ENCODE measurements at places on chromosomes 3 and 15. TPM values are rescaled to one million over a fixed set of nuclear protein-coding genes. Genes with fewer than 3 reads are reported as not detected.

DNA sequence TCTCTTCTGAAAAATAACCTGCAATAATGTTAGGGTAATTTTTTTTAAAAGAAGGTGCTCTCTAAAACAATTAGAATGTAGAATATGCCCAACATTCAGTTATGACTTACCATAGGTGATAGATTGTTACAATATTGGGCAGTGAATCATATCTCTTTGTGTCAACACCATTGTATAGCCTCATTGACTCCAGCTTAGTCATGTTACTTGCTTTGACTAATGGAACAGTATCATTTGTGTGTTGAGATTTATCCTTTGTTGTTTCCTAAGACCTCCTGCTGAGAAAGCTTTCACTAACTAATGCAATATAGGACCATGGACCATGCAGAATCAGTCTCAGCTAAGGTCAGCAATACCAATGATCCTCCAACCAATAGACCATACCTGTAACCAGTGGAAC is 1106.4 kb downstream of the SI start:
- DNase-seq = no peak

GRCh38 chr3:85710490-85710889 is 751.7 kb downstream of the CADM2 start:
- DNase-seq = no peak

DNA sequence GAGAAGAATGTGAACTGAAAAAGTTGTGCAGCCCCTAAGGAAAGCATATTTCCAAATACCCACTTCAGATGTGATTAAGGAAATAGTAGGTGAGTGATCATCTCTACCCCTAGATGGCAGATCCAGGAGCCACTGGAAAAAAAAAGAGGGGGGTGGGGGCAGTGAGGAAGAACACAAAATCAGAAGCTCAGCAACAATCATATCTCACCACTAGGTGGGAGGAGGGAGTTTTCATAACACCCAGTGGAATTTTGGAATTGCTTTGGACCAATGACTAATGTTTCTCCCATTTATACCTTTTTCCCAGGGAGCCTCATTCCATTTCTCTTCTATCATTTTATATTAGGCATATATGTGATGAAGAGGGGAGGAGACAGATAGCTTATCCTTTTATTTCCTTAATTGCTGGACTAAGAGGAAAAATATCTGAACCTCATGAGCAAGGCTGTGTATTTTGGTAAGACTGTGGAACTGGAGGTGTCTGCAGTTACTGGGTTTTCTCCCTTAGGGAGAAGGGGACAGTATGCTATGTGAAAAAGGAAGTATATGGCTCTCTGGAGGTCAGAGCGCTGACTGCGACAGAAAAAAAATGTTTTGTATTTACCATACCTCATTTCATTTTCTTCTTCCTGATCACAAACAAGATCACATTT is 363.4 kb downstream of the GAP43 start:
- DNase-seq = no peak

- DNase-seq = no peak
Observed at GRCh38 chr3:186440891-186441290, 78.9 kb upstream of the DGKG start.

DNA sequence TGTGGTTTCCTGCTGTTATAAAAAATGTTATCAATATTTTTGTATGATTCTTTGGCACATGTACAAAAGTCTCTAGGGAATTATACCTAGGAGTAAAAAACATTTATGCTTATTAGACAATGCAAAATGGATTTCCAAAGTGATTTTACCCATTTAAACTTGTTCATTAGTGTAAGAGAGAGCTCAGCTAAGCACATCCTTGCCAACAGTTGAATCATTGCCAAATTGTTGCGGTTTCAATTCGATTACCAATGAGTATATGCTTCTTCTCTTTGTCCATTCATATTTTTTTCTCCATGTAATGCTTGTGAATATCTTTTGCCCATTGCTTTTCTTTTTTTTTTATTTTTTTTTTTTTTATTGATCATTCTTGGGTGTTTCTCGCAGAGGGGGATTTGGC is 17.2 kb downstream of the CASR start:
- no peak for DNase-seq

- no peak for DNase-seq
Observed at GRCh38 chr3:112351823-112352222, 18.9 kb downstream of the CD200 start.

GRCh38 chr15:22960556-22960955 is 19.6 kb downstream of the CYFIP1 start:
- no peak for DNase-seq

DNA sequence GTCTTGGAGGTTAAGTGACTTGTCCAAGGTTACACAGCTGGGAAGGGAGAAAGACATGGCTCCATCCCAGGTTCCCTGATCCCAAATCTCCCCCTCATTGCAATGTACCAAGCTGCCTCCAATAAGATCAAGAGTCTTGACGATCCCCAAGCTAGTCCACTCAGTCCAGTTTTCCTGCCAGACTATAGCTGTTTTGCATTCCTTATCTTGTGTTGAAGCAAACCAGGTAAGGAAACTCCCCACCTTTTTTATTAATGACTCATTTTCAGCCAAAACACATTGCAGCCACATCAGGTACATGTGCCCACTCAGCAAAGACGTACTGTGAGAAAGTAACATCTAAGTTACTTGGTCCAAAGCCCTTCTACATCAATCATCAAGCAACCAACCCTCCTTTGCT is 41.9 kb downstream of the LIPC start:
- no peak for DNase-seq

DNA sequence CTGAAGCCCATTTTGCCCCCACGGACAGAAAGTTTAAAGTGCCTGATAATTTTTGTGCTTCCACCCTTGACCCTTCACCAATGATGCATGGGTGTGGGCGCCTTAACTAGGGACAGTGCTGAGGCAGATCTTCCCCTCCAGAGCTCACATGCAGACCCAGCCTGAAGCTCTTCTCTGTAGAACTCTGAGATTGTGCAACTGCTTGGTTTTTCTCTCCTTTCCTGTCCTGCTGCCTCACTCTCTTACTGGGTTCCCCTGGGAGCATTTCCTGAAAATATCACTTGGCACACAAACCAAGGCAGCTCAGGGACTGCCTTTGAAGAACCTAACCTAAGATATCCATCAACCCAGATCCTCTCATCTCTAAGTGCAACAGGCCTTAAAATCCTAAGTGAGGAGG is 220.3 kb upstream of the STT3B start:
- no peak for DNase-seq

DNA sequence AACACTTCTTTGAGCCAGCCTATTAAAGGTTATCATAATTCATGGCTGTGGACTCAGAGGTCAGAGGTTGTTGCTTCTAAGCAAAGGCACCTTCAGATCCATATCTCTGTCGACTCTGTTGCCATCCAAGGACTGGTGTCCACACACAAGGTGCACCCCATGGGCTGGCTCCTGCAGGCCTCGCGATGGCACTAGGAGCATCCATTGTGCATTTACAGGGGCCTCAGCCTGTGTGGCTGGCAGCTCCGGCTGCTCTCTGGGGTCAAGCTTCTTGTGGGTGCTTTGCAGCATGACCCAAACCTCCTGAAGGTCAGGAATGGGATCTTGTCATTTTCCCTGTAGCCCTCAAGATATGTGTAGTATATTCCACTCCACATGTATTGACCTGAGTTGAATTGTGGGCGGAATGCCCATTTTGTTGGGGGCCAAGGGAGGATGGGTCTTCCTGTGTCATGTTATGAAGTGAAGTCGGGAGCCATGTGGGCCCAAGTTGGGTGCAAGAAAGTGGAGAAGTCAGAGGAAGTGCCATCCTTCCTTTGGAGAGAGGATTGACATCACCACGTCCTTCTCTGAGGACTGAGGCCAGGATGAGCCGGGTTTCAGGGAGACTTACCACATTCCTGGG is 43.9 kb downstream of the CHDH start:
- DNase-seq = no peak

- no peak for DNase-seq
Observed at GRCh38 chr15:53059273-53060043, 269.3 kb upstream of the ONECUT1 start.

Gene EOMES
- 6.9 TPM for total RNA-seq

Gene GOLGA8J
- not detected for total RNA-seq

Gene ACY1
- total RNA-seq = 3.3 TPM

Gene WDR82
- 151 TPM for total RNA-seq

Gene TMEM108
- total RNA-seq = 18.3 TPM

Gene ST8SIA2
- total RNA-seq = 56.3 TPM

Gene PLA1A
- 0.41 TPM for total RNA-seq

Gene KLHL6
- total RNA-seq = 0.41 TPM

- DNase-seq = peak; percentile 40
Observed at GRCh38 chr3:160755776-160756304, at the start of gene PPM1L. Gene PPM1L, plus strand, starts transcription at chr3:160756231.

Gene GPR149
- total RNA-seq = 7.7 TPM

Gene NUTM1
- under 0.01 TPM for total RNA-seq

DNA sequence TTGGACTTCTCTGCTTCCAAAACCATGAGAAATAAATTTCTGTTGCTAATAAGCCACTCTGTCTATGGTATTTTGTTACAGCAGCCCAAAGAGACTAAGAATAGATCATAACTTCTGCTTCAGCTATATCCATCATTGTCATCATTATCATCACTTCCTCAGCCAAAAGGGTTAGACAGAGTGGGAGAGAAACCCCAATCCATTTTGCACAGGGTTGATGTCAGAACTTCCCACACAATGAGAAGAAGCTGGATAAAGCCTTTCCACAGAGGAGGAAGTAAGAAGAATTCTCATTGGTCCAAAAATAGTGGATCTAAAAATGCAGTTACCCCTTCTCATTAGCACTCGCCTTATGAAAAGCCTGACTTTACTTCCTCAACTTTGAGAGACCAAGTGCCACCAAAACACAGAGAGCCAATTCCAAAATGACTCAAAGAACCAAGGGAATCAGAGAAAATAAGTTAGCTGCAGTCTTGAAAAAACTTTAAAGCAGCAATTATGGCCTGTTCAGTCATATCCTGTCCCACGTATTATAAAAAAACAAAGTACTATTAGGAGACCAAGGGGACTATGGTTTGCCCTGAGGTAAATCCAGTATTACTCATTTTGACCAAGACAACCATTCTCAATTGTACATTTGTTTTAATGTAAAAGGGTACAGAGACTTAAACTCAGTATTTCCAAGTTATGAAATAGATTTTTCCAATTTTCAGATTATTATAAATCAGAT is 80.2 kb downstream of the WNT5A start:
- DNase-seq = no peak

DNA sequence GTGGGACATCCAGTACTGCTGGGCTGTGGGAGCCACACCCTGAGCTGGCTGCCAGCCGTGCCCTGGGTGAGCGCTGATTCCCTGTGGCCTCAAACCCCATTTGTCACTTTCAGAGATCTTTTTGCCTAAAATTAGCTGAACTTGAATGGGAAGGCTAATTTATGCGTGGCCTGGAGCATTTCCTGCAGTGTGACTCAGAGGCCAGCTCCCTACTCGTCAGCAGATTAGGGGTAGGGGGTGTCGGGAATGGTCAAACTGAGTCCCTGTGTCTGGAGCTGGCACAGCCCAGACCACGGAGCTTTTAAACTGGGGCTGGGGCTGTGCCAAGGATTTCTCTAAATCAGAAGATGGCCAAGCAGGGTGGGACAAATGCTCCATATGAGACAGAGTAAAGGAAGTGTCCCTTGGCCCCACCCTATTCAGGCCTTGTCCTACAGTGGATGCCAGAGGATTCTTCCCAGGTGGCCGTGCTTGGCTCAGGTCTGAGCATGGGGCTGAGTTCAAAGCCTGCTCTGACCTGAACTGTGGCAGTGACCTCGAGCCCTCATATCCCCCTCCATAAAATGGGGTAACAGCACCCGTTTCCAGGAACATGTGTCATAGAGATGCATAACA is 59.7 kb downstream of the ATP2B2 start:
- DNase-seq = no peak

Gene ANKRD34C
- under 0.01 TPM for total RNA-seq

DNA sequence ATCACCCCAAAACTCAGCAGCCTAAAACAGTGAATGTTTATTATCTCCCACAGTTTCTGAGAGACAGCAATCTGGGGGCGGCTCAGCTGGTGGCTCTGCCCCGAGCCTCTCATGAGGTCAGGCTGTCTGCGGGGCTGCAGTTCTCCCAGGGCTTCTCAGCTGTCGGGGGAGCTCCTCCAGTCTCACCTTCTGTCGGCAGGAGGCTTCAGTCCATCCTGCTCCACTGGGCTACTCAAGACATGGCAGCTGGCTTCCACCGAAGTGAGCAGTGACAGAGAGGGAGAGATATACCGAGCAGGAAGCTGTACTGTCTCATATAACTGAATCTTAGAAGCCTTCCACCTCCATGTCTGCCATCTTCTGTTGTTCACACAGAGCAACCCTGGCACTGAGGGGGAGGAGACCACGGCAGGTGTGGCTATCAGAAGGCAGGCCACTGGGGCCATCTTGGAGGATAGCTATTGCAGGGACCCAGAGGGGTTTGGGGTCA is 72.8 kb upstream of the ITGA11 start:
- no peak for DNase-seq

Gene GP5
- total RNA-seq = not detected

- no peak for DNase-seq
Observed at GRCh38 chr3:189737071-189737470, 105.9 kb downstream of the TP63 start.

DNA sequence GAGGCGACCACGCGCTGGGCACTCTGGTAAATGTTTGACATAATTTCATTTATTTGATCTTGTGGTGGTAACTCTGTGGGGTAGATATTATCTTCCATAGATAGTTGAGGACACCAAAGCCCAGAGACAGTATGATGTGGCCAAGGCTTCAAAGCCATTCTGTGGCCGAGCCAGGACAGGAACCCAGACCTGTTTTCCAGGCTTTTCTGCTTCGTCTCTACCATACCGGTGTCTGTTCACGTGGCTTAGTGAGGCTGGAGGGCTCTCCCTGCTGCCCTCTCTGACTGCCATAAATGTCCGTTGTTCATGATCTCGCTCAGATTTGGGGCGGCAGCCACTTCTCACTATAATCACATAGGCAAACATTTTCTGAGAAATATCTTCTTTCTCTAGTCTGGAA is 134.7 kb downstream of the PEX5L start:
- DNase-seq = no peak

Gene ETV5
- total RNA-seq = 25.7 TPM

- DNase-seq = no peak
Observed at GRCh38 chr3:106035619-106036018, 166.8 kb upstream of the CBLB start.

Gene WDR72
- total RNA-seq = under 0.01 TPM

GRCh38 chr3:79263423-79263822 is 504.4 kb downstream of the ROBO1 start:
- DNase-seq = no peak

DNA sequence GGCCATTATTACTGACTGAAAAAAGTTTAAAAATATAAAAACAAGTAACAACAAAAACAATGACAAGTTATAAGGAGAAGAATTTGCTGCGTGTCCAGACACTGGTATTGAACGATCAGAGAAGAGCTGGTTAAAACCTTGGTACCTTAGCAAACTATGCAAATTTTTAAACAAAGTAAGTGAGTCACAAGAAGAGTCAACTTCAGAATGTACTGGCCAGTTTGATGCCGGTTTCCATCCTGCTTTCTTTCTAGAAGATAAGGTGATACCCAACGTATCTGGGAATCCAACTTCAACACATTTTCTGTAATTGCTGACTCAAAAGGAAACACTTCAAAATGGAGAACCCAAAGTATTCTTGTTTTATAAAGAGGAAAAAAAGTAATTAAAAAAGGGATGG is 49.8 kb downstream of the RUBCN start:
- no peak for DNase-seq
